ENCODE measurements at places on chromosomes 5 and 9.

DNA sequence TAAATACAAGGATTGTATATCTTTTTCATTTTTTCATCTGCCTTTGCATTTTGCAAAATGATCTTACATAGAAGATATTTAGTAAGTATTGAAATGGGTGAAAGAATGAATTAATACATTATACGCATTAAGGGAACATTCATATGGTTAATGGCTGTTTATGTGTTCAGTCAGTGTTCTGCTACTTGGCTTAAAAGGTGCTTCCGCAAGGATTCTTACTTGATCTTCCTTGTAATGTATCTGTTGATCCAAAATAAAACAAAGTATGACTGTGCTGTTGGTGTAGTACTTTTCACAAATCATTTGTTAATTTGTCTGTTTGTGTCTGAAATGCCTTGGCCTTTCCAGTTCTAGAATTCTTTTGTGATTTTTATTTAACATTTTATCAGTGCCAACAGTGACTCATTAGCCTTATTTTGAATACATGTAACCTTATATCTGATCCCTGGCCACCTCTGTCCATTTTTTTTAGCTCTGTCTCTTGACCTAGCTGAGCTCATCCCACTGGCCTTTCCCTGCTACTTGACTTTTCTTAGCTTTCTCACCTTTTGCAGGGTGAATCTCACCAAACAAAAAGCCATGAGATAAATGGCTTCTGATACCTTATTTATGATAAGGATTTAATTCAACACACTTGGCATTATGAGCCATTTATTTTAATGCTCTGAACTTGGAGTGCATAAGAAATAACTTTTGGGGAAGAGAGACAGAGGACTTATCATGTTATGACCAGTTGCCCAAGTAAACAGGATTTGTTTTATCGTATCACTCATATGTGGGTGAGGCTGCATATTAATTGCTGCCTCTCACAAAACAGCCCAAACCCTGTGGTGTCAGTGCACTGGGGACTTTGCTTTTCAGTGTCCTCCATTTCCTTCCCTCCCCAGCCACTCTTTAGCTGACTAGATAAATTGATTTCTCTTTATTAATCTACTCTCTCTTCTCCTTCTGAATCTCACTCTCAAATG, 340.3 kb downstream of the KDM4C start:
- DNase-seq, result no peak

DNA sequence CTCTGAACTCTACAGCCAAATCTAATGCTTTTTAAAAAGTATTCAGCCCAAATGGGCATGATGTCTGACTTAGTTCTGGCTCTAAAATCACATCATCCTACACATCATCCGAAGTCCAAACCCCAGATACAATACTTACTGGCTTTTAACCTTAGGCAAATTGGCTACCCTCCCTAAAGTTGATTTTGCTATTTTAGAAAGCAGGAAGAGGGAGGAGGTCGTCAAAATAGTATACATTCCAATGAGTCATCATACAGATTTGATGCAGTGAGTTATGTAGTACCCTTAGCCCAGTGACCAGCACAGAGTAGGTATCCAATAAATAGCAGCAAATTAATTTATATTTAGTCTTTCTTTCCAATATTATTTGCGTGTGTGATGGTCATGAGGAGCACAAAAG, 582.0 kb upstream of the TUSC1 start:
- DNase-seq, result no peak

GRCh38 chr9:37156781-37157356, 36.5 kb downstream of the ZCCHC7 start:
- DNase-seq, result no peak

- DNase-seq, result no peak
These were observed 149.9 kb downstream of the ISOC1 start for GRCh38 chr5:129244478-129244877.

- no peak for DNase-seq
These were observed 180.9 kb downstream of the AOPEP start for GRCh38 chr9:94907264-94907936.

- peak; percentile 26 for DNase-seq
These were observed 84.5 kb downstream of the RFX3 start for GRCh38 chr9:3441197-3441816.

DNA sequence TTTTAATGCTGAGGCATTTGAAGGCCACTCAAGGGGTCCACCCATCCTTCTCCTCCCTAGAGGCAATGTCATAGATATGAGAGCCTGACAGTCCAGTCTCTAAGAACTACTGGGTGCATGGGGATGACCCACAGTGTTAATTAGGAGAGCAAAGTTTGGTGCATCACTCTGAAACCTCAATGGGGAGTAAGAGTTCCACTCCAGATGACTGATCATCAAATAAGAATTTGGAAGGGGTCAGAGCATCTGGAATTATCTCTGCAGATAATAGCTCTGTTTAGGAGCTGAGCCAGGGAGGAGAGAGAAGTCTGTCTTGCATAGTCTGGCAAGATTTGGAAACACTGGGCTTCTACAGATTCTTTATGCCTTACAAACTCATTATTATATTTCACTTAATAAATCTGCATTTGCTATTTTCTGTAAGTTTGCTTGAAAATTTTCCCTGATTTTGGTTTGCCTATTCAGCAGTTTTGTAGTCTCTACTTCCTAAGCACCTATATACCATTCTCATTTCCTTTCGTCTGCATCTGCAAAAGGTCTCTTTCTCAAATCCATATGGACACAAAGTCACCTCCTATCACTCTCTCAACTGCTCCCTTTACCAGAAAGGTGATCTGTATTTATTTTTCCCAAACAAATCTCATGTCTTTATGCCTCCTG, 27.7 kb downstream of the FGF10 start:
- no peak for DNase-seq

GRCh38 chr9:112384690-112385089, 4.8 kb downstream of the HSDL2 start:
- DNase-seq, result no peak

DNA sequence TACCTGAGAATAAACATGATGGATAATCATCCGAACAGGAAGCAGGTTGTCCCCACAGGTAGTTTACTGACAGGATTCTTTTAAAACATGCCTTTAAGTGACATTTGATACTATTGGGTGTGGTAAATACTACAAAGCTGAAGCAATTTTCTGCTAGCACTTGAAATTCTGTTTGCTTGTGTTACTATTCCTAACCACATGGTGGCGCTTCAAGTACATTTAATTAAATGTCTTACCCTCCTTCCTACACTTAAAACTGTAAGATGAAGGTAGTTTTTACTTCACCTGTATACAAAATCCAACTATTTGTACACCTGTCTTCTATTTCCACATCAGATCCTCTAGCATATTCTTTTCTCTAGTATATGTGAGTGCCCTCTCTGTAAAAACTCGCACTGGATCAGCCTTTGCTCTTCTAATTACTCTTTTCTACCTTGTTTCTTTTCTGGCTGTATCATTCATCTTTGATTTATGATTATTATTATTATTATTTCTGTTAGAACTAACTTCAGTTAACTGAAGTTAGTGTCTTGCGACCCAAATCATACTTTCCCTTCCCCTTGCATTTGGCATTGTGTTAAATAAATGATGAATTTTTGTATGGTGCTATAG, 18.4 kb downstream of the SLC25A46 start:
- DNase-seq, result peak; percentile 27

DNA sequence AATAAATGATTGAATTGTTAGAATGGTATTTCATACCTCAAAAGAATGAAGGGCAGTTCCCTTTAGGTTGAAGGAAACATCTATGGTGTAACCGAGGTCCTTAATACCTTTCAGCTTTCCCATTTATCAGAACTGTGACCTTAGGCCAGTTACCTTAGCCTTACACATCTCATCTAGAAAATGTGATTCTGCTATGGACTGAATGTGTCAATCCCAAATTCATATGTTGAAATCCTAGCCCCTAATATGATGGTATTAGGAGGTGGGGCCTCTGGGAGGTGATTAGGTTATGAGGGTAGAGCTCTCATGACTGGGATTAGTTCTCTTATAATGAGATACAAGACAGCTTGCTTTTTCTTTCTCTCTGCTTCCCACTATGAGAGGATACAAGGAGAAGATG, 441.9 kb downstream of the PLK2 start:
- no peak for DNase-seq

DNA sequence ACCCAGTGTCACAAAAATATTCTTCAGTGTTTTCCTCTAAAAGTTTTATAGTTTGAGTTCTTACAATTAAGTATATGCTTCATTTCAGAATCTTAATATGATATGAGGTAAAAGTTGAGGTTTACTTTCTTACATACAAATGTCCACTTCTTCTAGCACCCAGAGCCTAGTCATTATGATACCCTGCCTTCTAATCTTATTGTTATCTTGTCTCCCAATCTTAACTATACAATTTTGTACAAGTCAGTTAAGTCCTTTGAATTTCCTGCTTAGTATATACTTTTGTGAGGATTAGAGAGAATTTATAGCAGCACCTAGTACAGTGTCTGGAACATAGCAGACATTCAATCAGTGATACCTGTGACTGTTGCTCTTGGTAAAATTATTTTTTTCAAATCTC, 29.3 kb downstream of the RAD50 start:
- DNase-seq, result no peak

GRCh38 chr5:174759091-174759490, 34.7 kb downstream of the MSX2 start:
- DNase-seq, result no peak

GRCh38 chr9:130872912-130873503, 23.6 kb downstream of the QRFP start:
- DNase-seq, result no peak

- DNase-seq, result no peak
These were observed 4.0 kb downstream of the KLF4 start for GRCh38 chr9:107485458-107486043.

DNA sequence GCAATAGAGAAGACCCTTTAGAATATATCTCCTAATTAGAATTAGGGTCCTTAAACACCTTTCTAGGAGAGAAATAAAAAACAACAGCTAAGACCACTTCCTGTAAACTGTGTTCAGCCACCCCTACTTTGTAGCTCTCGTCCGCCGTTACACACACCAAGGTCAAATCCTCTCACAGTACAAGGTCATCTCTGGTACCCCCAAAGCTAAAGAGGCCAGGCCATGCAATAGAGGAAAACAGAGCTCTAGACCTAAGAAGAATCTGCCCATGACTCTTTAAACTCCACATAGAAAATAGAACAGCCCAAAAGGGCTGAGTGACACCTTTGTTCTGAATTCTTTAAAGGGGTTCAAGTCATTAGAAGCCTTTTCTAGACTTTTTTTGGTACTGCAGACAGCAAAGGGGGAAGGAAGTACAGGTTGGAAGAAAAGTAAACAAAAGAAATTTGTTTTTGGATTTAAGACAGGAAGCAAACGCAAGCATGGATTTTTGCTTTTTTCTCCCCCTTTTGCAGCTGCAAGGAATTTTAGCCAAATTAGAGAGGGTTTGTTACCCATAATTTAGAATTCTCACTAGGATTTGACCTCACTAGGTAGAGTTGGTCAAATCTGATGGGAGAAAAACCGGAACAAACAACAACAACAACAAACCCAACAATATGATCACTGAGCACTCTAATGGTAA, 13.4 kb upstream of the FANCC start:
- DNase-seq, result no peak

DNA sequence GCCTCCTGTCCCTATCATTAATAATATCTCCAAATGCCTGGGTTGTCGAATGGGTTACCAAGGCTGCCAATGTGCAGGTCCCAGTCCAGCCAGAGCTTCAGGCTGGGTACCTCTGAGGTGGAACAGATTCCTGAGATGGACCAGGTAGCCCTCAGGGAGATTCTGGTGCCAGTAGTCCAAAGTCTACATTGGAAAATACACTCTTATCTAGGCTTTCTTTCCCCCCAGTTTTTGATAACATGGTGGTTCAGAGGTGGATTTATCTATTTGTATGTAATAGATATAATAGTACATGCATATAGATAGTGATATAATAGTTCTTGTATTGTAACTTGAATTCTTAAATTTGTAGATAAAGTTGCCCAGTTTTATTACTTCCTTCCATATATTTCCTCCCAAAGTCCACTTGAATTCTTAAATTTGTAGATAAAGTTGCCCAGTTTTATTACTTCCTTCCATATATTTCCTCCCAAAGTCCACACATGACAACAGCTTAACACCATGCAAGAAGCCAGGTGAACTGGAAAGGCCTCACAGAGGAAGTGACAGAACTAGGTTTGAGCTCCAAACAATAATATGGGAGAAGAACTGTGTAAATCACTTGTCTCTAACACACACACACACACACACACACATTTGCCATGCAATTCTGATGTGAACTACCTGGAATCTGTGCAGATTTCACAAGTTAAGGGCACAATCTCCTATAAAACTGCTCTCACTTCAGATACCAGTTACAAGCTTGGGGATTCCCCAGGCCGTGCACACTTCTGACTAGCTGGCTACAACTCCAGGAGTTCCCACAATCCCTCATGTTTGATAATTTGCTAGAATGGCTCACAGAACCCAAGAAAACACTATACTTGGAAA, 30.7 kb upstream of the ERAP1 start:
- DNase-seq, result no peak

- DNase-seq, result no peak
These were observed 947.3 kb upstream of the COX7C start for GRCh38 chr5:85670417-85670816.

DNA sequence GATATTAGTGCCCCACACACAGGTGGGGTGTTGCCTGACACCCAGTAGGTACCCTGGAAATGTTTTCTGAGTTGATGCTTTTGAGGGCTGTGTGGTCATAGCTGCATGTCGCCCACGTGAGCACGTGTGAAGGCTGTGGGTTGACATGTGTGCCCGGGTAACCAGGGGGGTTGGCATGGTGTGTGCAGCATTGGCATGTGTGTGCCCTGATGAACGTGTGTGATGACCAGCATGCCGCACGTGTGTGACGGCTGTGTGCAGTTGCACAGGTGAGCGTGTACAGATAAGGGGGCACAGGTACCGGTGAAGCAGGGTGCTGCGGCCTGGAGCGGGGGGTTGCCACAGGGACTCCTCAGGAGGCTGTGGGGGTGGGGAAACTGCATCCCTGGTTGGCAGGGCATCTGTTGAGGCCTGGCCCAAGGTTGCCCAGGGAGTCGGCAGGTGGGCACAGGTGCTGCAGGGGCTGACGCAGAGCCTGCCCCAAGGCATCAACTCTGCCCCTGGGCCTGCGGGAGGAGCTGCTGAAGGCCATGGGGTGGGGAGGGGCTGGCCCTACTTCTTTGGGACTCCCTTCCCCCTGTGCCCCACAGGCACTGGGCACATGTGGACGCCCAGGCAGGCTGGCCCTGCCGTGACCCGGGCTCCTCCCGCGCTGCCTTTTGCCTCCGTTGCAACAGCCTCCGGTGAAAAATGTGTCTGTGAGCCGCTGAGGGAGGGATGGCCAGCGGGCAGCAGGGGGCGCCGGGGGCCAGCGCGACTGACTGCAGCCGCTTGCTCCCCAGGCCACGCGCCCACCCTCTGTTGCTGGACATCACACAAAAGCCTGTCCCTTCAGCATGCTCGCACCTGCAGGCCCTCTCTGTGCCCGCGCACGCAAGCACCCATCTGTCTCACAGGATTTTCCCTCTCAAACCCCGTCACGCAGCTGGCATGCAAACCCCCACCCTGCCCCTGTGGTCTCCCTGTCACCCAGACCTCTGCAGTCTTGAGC, 2.2 kb downstream of the UNC5A start:
- no peak for DNase-seq
